ENCODE measurements at places on chromosomes 11 and 22.

GRCh38 chr22:28544431-28544868 is 135.2 kb downstream of the TTC28 start:
- no peak for DNase-seq

DNA sequence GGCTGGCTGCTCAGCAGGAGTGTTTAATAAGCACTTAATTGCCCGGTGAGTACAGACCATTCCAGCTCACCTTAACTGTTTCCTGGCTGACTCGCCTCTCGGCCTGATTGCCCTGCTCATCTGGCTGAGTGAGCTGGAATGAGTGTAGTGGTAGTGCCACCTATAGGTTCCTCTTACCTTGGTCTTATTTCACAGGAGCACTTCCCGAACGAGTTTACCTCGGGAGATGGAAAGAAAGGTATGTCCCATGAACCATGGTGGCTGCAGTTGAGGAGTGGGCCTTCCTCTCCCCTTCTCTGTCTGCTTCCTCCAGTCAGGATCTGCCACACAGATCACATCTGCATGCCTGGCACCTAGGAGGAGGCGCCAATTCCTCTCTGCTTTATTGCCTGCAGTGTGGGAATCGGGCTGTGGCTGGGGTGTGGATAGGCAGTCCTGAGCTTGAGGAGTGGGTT is 26.7 kb downstream of the UPB1 start:
- DNase-seq, result peak; percentile 28

GRCh38 chr22:43326331-43327156 is 16.6 kb downstream of the SCUBE1 start:
- DNase-seq, result no peak

DNA sequence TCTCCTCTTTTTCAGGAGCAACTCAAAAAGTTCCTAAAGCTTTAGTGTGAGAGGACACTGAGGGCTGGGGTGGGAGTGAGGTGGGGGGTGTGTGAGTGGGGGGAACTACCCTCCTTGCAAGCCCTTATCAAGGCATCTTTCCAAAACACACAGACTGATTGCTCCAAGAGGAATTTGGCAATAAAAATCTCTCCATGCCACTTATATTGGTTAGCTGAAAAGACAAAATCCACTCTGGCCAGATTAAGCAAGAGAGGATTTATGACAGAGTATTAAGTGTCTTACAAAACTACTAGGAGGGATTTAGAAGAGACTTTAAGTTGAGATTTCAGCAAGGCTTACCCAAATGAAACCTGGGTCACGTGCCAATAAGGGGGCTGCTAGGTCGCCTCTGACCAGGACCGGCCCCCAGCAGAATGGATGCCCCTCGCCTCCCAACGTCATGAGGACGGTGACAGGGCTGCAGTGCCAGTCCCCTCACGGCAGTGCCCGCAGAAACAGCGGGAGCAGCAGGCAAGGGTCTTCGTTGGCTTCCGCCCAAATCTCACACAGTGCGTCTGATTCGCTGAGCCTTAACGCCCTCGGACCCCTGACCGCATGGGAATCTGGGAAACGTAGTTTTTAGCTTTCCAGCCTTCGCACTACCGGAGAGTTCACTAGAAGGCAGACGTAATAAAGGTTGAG is 22.1 kb upstream of the CTR9 start:
- DNase-seq, result no peak

DNA sequence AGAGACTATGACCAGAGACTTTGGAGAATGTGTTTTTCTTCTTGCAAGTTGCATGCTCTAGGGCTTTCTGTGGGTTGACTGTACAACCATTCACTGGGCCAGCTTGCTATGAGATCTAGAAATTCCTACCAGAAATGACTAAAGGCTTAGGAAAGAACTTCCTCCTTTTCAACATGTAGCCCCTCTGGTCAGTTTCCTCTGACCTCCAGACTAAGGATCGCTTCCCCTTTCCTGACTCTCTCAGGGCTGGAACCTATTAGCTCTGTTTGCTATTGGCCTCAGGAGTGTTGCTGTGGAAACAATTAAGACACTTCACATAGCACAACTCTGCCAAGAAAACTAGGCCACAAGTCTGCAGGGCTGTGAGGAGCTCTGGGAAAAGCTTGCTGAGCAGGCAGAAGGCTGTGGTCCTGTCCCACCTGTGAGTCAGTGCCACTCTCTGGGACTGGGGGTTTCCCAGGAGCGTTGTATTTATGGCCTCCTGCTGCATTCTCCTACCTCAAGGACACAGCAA is 10.7 kb downstream of the CRY2 start:
- DNase-seq, result no peak

GRCh38 chr11:96241331-96241841 is 101.6 kb downstream of the MAML2 start:
- DNase-seq, result no peak

- DNase-seq, result peak; percentile 57
These were observed 75.4 kb downstream of the MAML2 start for GRCh38 chr11:96267496-96268032.

Data from stimulated activated naive CD8-positive, alpha-beta T cell treated with anti-CD3 and anti-CD28 coated beads, Interleukin-15, amount 100 ng/mL, for 72 hours (primary cell).